Hippocampal formation (tissue), 2 donors: ENCODE measurements at places on chromosomes 16 and 17.

DNA sequence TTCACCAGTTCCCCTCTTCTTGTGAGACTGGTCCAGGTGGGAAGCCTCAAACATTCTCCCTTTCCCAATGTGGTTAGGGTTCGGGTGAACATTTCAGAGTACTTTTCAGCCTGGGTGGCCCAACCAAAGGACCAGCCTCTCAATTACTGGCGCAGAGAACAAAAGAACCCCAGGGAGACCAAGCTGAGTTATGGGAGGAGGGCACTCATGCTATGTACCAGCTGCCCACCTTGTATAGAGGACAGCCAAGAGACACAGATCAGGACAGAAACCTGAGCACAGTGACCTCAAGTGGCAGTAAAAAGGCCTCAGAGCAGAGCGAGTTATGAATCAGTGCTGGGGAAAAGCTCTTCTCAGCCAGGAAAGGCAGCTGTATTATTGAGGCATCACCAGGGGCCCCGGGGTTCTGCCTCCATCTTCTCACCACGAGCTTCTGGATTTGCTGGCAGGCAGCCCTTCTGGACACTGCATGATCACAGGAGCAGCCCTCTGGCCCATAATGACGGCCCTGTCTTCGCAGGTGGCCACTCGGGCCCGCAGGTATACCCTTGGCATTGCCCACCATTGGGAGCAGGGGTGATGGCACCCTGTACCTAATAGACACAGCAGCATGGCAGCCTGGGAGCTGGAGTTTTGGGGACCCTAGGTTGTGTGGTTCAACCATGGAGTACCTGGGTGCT lies 3.8 kb downstream of the G6PC3 start:
- no peak for DNase-seq

- DNase-seq: peak; percentile 30
These were observed 15.7 kb upstream of the CPPED1 start for GRCh38 chr16:12819126-12820117.

- no peak for DNase-seq
These were observed 88.8 kb downstream of the CACNG1 start for GRCh38 chr17:67133161-67133560.

GRCh38 chr16:89827383-89828198 lies 684 bp upstream of the SPIRE2 start:
- no peak for DNase-seq

DNA sequence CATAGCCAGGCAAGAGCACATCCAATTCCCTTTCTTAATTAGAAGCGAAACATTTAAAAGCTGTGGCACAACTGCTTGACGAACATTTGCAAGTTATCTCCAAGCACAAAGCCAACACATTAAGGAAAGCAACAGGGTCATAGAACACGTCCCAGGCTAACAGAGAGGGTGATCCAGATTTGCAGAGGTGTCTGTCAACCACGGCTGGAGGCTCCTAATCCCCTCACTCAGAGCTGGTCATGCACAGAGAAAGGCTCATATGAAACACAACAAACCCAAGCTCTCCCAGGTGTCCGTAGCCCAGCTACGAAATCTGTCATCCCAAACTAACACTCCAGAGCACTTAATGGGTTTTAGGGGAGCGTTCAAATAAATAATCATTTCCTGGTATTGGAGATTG lies 276.1 kb downstream of the SLC39A11 start:
- DNase-seq: no peak

- DNase-seq: no peak
These were observed 32.6 kb downstream of the KDM8 start for GRCh38 chr16:27235938-27236245.

DNA sequence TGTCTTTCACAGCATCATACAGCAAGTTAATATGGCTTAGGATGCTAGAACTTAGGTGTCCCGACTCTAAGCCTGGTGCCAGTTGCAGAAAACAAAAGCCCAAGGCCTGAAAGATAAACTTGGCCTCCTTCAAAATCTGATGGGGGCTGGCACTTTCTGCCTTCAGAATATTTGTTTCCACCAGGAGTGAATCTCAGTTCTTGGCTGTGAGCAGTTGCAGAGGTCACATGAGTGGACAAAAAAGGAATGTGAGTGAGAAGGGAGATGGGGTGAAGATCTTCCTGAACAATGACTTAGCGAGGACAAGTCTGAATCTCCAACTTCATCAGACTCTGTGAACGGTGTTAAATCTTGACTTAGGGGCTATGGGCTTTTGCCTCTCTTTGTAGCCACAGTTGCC lies 46.6 kb downstream of the HOXB1 start:
- DNase-seq: no peak

- DNase-seq: no peak
These were observed 1.8 kb downstream of the CCL22 start for GRCh38 chr16:57360321-57360935.

GRCh38 chr16:79980650-79981521 lies 380.3 kb upstream of the MAF start:
- DNase-seq: peak; percentile 78
